ENCODE measurements at places on chromosomes 7 and 10.

GRCh38 chr7:50262916-50263690 lies 41.4 kb upstream of the IKZF1 start:
- no peak for DNase-seq

- no peak for DNase-seq
These were observed 750.2 kb downstream of the KCNMA1 start for GRCh38 chr10:76887223-76888010.

- no peak for DNase-seq
These were observed 70.8 kb downstream of the GRK5 start for GRCh38 chr10:119278126-119278709.

DNA sequence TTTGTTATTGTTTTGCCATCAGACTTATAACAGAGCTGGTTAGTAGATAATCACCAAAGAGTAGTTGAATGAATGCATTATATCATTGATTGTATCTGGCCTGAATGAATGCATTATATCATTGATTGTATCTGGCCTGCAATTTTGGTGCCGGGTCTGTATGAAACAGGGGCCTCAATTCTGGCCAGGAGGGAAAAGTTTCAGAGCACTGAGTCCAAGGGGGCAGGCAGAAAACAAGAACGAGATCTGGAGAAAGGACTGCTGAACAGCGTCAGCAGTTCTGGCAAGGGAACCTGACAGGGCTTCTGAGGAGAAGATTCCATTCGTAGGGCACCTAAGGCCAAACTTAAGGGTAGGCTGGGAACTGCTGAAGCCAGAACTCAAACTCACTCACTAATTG lies 128.0 kb downstream of the SEMA3C start:
- no peak for DNase-seq

DNA sequence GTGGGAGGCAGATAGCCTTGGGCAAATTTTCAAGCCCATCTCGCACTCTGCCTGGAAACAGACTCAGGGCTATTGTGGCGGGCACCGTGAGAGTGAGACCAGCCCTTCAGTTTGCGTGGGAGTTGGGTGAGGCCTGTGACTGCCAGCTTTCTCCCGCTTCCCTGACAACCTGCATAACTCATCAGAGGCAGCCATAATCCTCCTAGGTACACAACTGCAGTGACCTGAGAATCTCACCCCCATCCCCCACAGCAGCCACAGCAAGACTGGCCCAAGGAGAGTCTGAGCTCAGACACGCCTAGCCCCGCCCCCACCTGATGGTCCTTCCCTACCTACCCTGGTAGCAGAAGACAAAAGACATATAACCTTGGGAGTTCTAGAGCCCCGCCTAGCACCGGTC lies 275.4 kb downstream of the GRID1 start:
- DNase-seq, result no peak

DNA sequence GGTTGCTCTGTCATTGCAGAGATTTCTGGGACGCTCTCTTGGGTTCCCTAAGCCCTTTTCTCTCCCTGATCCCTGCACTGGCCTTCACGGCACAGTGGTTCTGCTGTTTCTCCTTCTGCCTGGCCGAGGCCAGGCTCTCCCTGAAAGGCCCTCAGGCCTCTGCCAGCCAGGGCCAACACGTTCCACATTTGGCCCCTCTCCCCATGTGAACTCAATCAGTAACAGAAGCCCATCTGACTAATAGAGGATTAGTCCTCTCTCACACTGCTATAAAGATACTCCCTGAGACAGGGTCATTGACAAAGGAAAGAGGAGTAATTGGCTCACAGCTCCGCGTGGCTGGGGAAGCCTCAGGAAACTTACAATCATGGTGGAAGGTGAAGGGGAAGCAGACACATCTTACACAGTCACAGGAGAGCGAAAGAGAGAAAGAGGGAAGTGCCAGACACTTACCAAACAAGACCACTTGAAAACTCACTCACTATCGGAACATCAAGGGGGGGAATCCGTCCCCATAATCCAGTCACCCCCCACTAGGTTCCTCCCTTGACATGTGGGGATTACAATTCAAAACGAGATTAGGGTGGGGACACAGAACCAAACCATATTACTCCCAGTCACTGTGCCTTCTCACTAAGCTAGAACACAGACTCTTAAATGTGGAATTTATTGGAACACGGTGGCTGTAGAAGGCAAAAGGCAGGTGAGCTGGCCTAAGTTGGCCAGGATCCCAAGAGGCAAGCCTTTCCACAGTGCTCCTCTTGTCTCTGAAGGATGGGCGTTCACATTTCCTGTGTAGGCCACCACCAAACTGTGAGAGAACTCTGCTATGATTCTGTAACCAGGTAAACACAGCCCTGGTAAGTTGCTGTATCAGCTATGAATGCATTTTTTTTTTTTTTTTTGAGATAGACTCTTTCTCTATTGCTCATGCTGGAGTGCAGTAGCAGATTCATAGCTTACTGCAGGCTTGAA lies 8.8 kb downstream of the FZD8 start:
- no peak for DNase-seq

- DNase-seq, result no peak
These were observed 205.7 kb downstream of the PTPRN2 start for GRCh38 chr7:158381956-158382355.

DNA sequence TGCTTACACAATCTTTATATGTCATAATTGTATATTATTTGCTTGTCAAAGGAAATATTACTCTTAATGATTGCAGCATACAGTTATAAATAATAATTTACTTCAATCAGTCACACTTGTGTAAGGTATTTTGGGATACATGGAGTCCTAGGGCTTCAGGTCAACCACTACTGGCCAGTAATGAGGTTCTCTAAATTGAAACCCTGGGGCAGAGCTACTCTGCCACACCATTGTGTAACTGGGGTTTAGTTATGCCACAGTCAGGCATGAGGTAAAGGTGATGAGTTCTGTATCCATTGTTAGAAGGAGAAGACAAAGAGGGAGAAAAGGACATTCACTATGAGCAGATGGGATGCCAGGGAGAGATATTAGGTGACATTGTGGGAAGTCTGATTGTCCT lies 117.4 kb downstream of the RNLS start:
- DNase-seq, result no peak

DNA sequence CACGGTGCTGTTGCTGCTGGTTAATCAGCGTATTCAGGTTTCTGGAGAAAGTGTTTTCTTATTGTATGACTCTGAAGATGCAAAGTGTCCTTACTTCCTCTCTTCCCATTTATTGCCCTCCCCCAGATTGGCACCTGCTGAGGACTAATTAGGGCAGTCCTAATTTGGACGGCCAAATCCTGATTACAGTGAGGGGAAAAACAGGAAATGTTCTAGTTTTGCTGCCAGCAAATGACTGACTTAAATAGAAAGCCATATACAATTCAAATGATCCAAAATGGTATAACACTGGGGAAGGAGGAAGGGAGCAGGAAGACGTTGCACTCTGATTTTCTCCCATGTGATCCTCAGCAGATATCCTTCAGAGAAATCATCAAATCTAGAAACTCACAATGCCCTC lies 222.4 kb upstream of the LRGUK start:
- DNase-seq, result no peak

DNA sequence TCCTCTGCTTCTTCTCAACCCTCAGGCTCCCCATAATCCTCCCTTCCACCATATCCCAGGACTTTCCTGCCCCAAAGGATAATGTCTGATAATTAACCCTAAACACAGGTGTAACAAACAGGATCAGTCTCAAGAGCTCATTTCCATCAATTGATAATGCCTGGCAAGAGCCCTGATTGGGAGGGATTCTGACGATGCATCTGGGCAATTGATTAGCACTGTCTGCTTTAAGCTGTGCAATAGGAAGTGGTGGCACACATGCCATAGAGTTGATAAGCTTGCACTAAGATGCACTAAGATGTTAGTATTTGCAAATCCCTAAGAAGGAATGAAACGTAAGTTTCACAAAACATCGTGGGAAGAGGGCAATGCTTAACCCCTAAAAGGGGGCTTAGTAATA lies 27.4 kb upstream of the EGR2 start:
- no peak for DNase-seq

GRCh38 chr7:143519411-143520131 lies 41.9 kb downstream of the TAS2R41 start:
- DNase-seq, result no peak

GRCh38 chr10:78604721-78605120 lies 464.0 kb upstream of the ZMIZ1 start:
- DNase-seq, result no peak

DNA sequence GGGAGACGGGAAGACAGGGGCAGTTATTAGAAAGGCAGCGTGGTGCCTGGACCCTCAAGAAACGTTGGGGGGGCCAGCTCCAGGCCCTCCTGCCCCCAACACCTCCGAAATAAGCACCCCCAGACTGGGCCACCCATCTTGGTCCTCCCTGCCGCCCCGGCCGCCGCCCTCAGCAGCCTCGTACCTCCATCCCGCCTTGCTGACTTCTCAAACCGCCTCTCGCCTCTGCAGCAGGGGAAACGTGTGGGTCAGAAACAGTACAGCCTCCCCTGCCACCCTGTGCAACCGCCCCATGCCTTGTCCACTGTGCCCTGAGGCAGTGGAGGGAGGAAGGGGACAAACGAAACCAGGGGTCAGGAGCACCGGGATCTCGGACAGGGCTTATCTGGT lies 7.2 kb downstream of the GIGYF1 start:
- DNase-seq, result no peak

DNA sequence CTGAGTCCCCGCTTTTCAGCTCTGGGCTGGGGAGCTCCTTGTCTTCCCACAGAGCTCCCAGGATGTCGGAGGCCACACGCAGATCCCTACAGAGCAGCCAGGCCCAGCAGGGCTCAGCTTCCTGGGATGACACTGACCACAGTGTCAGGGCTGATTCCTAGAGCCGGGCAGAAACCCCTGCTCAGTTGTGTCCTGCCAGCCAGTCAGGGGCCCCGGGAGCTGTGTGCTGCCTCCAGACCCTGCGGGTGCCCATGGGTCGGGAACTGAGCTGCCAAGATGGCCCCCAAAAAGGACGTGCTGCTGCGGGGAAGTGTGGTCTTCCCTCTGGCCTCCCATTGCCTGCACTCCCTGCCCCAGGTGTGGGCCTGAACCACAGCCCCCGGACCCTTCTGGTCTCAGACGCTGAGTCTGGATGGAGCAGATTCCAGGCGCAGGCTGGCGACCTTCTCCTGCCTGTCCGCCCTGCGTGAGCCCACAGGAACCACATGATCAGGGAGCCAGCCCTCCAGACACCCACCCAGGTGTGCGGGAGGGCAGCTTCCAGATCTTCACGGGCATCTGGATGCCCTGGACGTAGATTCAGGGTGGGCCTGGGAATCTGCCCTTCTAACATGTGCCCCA lies 217.4 kb downstream of the MAD1L1 start:
- DNase-seq, result no peak

All from activated CD4-positive, alpha-beta T cell treated with anti-CD3 and anti-CD28 coated beads, Interleukin-2, amount 50 U/mL, for 4 hours (primary cell).